ENCODE measurements at places on chromosomes 5 and 9.

GRCh38 chr5:40430101-40430710, 249.5 kb upstream of the PTGER4 start:
- no peak for DNase-seq

GRCh38 chr9:3477236-3477834, 48.5 kb downstream of the RFX3 start:
- no peak for DNase-seq

DNA sequence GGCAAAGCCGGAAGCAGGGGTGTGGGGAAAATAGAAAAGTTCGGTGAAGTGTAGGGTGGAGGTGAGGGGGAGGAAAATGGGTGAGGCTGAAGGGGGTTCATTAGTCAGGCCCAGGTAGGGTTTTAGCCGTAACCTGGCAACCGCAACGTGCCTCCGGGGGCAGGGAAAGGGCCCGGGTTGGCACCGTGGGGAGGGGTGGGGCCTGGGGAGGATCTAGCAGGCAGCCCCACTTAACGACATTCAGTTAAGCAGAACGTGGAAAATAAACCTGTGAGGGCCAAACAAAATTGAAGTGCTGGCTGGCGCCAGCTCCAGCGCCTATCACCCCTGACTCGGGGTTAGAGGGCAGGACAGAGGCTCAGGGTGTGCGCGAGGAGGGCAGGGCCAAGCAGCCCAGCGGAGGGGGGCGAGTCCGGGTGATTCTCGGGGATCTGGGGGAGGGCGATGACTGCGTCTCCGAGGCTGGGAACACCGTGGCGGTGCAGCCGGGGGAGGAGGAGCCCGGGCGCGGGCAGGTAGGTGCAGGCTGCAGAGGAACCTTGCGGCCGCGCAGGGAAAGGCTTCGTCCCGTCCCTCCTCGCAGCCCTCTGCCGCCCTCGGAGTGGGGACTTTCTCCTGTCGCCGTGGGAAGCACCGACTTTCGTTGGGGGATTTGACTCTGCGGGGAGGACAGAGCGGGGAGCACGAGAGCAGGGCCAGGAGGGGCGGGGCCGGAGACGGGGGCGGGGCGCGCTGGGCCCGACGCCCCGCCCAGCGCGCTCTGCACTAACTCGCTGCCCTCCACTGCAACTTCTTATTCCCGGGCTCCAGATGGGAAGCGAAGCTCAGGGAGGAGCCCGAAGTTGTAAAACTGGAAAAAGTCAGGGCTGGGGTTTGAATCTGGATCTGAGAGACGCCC, 5.1 kb downstream of the RGS14 start:
- peak; percentile 60 for DNase-seq

GRCh38 chr9:109843641-109844040, 63.6 kb downstream of the PALM2AKAP2 start:
- no peak for DNase-seq

DNA sequence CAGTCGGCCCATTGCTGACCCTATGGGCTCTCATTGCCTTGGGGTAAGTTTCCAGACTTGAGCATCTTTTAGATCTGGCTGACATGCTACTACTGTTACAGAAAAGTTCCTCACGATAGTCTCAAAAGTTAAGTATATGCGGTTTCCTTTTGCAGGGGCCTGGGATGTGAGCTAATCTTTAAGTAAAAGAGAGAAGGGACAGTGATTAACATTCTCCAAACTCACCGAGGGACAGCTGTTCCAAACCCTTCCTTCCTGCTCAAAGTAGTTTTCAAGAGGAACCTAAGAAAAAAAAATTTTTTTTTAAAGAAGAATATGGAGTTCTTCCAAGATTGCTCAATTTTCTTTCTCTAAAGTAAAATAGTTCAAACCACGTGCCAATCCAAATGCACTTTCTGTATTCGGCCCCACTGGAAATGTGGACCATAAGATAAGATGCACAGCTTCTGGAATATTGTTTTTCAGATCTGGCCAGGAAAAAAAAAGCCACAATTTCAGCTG, 168.0 kb upstream of the SPRY4 start:
- DNase-seq: no peak

DNA sequence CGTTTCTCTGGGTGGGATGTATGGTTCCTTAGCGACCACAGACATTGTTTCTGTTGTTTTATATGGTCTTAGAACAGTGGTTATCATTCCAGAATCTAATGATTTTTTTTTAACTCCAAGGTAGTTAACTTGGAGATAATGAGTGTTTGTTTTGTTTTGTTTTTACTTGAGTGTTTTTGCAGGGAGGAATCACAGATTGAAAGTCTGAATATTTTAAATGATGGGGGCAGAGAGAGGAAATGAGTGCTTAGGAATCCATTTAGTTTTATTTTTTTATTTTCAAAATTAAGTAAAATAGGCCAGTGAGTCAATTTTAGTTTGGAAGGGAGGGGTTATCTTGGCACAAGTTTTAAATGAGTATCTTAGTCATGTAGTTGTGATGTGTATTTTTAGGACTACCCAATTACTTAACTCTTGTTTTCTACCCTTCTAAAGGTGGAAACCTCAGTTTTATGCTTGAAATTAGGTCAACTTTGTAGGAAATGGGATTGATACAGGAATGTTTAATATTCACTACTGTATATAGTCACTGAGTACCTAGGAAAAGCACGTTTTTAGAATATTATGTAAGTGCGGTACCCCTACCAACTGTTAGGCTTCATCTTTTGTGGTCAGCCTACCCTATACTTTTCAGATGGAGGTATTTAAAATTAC, 2.0 kb downstream of the UBE2R2 start:
- DNase-seq: peak; percentile 59

- DNase-seq: no peak
Observed at GRCh38 chr9:8717146-8717545, 917.6 kb upstream of the DMAC1 start.

- peak; percentile 61 for DNase-seq
Observed at GRCh38 chr9:133115604-133116345, 5.3 kb downstream of the RALGDS start.

- no peak for DNase-seq
Observed at GRCh38 chr5:164680216-164680615, 1174.8 kb downstream of the MAT2B start.

DNA sequence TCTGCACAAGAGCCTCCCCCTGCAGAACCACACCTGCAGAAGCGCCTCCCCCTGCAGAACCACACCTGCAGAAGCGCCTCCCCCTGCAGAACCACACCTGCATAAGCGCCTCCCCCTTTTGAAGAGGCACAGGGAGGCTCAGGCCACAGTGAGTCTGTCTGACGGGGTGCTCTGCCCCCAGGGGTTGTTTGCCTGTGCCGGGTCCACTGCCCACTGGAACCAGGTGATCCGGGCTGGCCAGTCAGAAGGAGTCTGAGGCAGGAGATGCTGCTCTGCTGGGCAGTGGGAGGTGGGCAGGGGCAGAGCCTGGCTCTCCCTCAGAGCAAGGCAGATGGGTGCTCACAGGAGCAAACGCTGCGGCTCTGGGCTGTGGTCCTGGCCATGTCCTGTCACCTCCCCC, 60.8 kb upstream of the RNU6ATAC start:
- DNase-seq: no peak

GRCh38 chr5:35762368-35762767, 94.3 kb upstream of the IL7R start:
- peak; percentile 48 for DNase-seq

DNA sequence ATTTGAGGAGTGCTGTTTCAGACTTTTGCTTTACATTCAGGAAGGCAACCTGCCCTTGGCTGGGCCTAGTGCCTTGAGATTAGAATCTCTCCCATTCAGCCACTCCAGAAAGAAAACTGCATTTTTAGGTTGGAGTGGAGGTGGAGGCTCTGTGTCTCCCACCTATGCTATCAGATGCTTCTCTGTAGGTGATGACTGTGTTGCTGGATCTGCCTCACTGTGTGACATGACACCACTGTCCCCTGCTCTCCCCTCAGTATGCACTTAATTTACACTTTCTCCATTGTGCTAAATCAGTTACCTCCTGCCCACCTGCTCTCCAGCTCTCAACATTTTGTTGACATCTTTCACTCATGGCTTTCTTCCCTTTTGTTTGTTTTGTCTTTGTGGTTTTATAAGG, 265.8 kb downstream of the TENT4A start:
- no peak for DNase-seq

- DNase-seq: peak; percentile 91
Observed at GRCh38 chr9:35000535-35001284, 11.2 kb downstream of the DNAJB5 start.

- peak; percentile 26 for DNase-seq
Observed at GRCh38 chr9:2159521-2160454, 144.6 kb downstream of the SMARCA2 start.

GRCh38 chr5:176388003-176388443, 375 bp downstream of the NOP16 start:
- DNase-seq: peak; percentile 59

- DNase-seq: peak; percentile 37
Observed at GRCh38 chr5:19496056-19496455, 491.9 kb downstream of the CDH18 start.

GRCh38 chr9:8845808-8846207, 1046.2 kb upstream of the DMAC1 start:
- no peak for DNase-seq

DNA sequence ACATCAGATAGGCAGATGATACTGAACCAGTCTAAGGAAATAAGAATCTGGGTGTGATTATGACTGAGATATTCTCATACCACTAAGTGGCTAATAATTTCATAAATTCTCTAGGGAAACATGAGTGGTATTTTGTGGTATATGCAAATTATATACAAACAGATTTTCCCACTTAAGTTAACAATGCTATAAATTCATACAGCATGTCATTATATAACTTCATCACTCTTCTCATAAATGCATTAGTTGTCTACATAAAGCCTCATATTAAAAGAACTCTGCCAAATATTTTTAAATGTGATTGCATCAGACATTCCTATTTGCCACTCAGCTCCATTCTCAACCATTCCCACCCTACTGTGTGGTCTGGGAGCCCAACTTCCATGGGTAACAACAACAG, 226.5 kb downstream of the TLE1 start:
- DNase-seq: no peak

GRCh38 chr5:138458856-138459255, 6.4 kb upstream of the EGR1 start:
- DNase-seq: no peak

DNA sequence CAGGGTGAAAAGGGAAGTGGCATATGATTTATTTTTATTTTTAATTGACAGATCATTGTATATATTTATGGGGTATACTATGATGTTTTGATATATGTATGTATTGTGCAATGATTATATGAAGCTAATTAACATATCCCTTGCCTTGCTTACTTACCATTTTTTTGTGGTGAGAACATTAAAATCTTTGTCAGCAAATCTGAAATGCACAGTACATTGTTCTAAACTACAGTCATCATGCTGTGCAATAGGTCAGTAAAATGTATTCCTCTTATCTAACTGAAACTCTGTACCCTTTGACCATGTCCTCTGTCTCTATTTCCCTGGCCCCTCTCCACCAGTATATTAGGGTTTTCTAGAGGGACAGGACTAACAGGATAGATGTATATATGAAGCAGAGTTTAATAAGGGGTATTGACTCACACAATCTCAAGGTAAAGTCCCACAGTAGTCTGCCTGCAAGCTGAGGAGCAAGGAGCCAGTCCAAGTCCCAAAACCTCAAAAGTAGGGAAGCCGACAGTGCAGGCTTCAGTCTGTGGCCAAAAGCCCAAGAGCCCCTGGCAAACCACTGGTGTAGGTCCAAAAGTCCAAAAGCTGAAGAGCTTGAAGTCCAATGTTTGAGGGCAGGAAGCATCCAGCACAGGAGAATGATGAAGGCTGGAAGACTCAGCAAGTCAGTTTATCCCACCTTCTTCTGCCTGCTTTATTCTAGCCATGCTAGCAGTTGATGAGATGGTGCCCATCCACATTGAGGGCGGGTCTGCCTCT, 122.2 kb upstream of the FBXL7 start:
- DNase-seq: no peak

DNA sequence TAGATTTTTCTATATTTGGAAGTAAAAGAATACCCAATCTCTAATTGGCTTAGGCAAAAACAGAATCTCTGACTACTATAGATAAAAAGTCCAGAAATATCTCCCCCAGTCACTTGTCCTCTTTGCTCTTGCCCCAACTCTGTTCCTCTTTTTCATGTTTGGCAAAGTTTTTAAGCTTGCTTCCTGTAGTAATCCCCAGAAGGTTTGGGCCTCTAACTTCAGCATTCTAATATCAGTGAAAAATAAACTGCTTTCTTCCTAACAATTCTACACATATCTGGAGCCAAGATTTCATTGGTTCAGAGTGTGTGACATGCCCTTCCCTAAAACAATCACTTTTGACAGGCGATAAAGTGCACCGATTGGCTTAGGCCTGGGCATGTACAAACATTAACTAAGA, 1680.3 kb downstream of the MAT2B start:
- DNase-seq: no peak

DNA sequence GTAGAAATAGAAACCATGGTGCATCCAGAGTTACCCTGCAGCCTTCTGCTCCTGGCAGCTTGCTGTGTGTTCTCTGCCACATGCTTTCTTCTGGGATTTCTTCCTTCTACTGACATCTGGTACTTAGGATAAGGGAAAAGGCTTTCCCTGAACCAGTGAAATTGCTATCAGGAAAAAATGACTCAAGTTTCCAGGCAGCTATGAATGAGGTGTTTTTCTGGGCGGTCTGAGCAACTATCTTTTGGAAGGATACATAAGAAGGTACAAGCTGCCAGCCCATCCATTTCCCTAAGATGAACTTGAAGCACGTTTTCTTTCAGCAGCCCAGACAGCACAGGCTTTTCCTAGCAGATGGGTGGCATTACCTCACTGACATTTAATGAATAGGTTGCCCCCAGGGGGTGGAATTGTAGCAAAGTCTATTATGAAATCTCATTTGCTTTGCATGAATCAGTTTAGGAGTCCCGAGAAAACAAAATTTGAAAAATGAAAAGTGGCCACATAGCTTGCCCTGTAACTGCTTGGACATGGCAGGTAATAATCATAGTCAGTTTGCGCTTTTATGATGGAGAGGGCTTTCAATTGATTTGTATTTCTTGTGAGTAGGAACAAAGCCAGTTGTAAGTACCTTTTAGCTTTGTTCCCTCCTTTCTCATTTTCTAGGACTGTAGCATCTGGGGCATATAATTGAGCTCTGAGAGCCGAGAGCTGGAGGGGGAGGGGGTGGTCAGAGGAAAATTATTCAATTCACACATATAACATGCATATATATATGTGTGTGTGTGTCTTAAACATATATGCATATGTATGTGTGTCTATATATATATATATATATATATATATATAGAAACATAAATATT, 108.5 kb downstream of the C9orf152 start:
- DNase-seq: peak; percentile 70

GRCh38 chr9:93586290-93587057, 10.1 kb downstream of the PHF2 start:
- DNase-seq: no peak

GRCh38 chr9:27407491-27407890, 110.5 kb upstream of the EQTN start:
- no peak for DNase-seq

DNA sequence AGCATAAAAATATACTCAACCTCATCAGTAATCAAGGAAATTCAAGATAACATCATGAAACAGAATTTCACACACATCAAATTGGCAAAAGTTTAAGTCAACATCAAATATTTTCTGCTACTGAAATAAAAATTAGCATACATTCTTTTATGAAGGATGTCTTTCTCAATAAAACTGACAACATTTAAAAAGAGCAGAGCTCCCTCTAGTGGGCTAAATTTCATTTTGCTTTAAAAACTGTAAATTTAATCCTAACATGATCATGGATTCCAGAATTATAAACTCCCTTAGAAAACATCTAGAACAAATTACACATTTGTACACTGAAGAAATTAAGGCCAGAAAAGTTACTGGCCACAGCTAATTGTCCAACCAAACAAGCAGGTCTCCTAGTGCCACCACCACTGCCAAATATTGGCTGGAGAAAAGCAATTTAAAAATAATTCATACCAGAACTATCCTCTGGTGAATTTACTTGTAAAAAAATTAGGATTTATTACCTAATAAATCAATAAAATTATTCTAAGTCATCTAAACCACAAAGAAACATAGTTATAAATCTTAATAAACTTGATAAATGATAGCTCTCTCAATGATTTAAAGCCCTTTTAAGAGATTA, 31.2 kb downstream of the DEPDC1B start:
- DNase-seq: peak; percentile 59

All from ELR (cell line).